ENCODE measurements at places on chromosomes 7 and 10.

DNA sequence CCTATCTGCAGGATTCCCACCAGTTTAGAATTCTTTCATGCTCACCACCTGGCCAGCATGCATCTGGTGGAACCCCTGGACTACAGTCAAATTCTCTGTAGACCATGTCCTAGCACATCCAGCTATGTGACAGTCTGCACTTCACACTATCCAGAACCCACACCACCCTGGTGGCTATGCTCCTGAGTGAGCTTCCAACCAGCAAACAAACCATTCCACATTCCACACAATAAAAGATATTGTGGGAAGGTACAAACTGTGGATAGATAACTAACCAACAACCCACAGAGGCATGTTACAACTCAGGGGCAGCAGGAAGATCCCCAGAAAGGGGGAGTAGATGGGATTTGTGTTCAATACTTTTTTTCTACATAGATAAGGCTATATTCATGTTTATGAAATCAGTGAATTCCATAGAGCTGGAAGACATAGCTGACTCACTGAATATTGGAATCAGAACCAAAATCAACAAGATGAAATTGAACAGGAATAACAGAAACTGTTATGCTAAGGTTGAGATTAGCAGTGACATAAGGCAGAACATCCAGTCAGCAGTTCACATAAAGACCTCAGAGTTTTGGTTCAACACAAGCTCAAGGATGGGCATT lies 72.5 kb downstream of the LRRC17 start:
- DNase-seq, result no peak

- no peak for DNase-seq
Measured at GRCh38 chr7:146948703-146949102, 832.1 kb downstream of the CNTNAP2 start.

GRCh38 chr10:47018026-47018735 lies 107.0 kb downstream of the PTPN20 start:
- no peak for DNase-seq

- no peak for DNase-seq
Measured at GRCh38 chr7:34900891-34901513, 136.3 kb downstream of the DPY19L1 start.

GRCh38 chr7:157627033-157627432 lies 290.2 kb downstream of the DNAJB6 start:
- no peak for DNase-seq

GRCh38 chr10:101065481-101066145 lies 3.8 kb downstream of the KAZALD1 start:
- DNase-seq, result peak; percentile 34

DNA sequence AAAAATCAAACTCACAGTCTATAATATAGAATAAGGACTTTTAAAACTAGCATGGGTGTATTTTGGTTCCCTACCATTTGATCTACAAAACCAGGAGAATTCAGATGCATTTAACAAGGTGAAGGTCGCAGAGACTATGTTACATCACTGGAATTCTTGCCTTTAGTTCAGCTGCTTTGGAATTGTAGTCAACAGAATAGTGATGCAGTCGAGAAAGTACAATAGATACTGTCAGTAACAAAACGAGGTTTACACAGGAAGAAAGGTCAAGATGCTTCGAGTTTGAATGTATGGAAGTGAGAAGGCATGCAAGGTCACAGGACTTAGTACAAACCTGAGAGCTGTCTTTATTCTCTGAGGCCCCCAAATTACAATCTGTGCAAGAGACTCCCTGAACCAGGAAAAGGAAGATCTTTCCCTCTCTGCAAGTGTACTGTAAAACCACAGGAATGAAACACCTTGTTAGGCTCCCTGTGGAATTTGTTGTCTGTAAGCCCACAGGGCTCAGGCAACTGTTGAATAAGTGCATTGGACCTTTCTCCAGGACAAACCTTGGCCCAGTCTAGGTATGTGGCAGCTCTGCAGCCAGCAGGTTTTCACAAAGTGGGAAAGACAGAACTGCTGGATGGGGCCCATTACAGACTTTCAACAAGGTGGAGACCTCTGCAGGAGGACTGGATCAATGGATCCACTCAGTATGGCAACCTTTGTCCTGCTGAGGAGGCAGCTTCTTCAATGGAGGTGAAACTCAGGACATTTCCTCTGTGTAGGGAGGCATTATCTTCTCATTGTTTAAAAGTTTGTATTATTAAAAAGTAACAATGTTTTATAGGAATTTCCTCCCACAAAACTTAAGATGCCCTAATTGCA lies 101.1 kb upstream of the GSDME start:
- DNase-seq, result no peak

GRCh38 chr7:134368851-134369544 lies 52.3 kb upstream of the SLC35B4 start:
- no peak for DNase-seq

DNA sequence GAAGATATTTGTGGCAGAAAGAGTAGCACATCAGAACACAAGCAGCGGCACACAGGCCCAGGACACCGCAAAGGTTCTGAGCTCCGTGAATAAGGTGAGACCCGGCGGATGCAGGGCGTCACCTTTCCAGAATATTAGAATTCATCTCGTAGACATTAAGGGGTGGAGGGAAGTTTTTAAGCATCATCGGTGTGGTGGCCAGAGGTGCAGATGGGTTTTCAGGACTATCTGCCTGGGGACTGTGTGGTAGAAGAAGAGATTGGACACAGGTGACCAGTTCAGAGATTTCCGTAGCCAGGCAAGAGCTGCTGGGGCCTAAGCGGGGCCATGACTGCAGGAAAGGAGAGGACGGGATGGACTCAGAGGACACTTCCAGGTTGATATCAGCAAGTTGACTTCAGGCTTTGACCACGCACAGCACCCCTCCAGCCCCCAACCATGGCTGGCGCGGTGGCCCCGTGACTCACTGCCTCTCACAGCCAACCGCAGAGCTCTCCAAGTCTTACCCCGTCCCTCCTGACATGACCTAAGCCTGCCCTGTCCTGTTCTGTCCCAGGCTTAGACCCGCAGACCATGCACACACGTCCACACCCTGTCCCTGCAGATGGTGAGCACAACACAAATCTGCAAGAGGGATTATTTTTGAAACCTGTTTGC lies 97.2 kb downstream of the OAT start:
- DNase-seq, result no peak

DNA sequence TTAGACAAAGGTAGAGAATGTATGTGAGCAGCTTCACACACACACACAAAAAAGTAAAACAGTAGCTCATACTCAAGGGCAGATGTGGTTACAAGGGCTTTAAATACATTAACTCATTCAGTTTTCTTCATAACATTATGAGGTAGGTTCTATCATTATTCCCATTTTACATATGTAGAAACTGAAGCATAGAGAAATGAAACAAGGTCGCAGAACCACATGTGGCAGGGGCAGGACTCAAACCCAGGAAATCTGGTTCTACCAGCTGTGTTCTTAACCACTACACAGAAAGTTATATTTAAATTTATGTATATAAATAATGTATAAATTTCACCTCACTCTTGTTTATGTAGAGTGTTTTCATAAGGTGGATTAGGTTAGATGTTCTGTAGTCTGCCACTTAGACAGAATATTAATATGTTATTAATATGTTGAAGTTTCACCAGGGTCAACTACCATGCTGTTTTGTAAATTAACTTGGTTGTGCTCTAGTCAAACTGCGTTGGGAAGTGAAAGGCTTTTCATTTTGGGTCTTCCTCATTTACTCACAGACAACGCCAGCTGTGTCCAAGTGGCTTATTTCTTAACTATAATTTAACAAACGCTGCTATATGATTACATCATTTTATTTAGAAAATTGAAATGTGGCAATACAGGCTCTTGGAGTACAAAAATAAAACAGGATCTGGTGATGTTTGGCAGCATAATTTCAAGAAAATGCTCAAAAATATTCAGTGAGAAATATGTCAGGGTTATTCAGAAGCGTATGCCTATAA lies 138.4 kb downstream of the MDFIC start:
- no peak for DNase-seq

GRCh38 chr10:102467971-102468438 lies 16.7 kb upstream of the C10orf95 start:
- DNase-seq, result no peak

DNA sequence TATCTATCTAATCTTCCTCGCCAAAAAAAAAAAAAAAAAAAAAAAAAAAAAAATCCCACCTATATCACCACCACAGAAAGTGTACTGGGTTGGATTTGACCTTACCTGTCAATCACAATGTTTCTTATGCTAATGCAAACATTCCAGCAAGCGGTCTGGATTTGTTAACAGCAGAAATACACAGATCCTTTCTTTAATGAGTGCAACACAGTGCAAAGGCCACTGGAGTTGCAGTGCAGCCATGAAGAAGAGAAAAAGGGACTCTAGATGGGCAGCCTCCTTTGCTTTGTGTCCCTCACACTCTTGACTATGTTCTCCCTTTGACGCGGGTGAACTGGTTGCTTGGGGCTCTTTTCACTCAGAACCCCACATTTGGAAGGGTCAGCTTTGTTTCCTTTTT lies 127.3 kb upstream of the PRKCQ start:
- no peak for DNase-seq

GRCh38 chr7:4931943-4932342 lies 27.0 kb downstream of the MMD2 start:
- no peak for DNase-seq

DNA sequence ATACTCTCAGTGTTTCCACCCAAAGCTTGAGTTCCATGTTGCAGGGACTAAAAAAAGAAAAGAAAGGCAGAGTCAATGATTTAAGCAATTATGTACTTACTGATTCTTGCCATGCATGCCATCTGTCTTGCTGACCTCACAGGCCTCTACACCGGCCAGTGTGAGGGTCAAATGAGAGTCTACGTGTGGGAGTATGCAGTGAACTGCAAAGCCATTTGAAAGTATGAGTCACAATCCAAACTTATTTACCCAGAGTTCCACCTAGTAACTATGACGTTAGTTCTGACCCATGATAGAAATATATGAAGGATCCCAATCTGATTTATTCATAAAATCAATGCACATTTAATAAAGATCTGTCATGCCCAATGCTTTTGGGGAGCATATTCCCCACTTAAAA lies 26.5 kb downstream of the PDE1C start:
- DNase-seq, result peak; percentile 39

DNA sequence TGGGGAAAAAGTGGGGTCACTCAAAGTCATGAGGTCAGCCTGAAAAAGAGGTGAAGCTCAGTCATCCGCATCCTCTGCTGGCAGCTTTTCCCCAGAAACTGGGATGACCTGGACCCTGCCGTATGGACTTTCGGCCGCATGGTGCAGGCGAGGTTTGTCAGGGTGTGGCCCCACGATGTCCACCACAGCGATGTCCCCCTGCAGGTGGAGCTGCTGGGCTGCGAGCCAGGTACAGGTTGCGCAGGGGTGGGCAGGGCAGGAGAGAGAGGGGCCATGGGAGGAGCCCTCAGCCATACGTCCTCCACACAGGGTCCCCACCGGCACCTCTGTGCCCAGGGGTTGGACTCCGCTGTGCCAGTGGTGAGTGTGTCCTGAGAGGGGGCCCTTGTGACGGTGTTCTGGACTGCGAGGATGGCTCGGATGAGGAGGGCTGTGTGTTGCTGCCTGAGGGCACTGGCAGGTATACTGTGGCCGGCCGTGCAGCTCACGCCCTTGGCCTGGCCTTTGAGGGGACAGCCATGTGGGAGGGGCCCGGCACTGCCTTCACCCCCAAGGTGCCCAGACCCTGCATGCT lies 23.0 kb upstream of the ZNF467 start:
- DNase-seq, result no peak

DNA sequence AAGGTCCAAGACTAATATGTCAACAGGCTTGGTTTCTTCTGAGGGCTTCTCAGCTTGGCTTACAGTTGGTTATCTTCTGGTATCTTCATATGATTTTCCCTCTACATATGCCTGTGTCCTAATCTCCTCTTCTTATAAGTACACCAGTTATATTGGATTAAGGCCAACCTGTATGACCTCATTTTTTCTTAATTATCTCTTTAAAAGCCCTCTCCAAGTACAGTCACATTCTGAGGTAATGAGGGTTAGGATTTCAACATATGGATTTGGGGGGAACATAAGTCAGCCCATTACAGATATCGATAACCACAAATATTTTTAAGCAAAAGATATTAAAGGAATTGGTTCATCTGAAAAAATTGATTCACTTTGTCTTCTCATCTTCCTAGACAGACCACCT lies 49.2 kb downstream of the IQUB start:
- DNase-seq, result no peak

DNA sequence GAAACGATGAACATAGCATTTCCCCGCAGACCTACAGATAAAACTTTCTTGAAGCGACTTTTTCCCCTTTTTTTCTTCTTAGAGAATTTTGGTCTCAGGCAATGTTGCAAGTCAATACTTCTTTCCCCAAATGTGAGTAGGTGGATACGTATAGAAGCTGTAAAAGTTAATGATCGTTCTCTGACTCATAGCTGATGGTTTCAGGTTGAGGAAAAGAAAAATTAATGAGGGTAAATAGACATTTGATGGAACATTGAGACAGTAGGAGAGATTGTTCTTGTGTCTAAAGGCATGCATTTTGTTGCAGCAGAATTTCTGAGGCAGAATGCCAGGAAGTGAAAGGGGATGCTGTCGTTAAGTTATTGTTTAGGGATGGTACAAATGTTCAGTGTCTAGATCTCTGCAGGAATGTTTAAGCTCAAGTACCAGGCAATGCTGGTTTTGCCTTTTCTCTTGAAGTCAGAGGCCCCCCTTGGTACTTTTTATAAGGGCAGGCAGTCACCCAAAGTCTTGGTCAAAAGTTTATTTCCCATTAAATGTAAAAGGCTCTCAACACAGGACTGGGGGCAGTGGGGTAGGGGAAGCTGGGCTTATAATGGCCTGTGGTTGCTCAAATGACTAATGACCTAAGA lies 9.3 kb downstream of the TCF7L2 start:
- no peak for DNase-seq

GRCh38 chr10:110042891-110043290 lies 35.1 kb downstream of the ADD3 start:
- no peak for DNase-seq

- no peak for DNase-seq
Measured at GRCh38 chr7:25947669-25948516, 204.1 kb upstream of the NFE2L3 start.

GRCh38 chr7:106279425-106280197 lies 5.2 kb downstream of the NAMPT start:
- peak; percentile 49 for DNase-seq

- DNase-seq, result no peak
Measured at GRCh38 chr10:82544377-82544776, 669.4 kb downstream of the NRG3 start.

DNA sequence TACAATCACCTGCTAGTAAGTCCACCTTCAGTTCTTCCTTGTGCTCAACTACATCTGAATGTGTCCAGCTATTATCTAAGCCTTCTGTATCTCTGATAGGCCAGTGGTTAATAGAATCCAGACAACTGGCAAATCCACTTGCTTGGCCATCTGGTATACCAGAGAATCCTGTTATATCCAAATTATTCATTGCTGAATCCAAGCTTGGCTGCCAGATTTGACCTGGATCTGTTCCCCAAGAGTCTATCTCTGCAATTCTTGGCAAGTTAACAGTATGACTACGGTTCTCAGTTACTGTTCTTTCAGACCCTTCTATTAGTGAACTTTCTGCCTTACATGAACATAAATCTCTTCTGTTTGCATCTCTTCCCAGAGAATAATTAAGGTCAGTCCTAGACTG lies 154.6 kb upstream of the TARP start:
- no peak for DNase-seq

Data from WERI-Rb-1 (cell line).